RKO (cell line): ENCODE measurements at places on chromosomes 13 and 19.

GRCh38 chr13:90197722-90198121 is 1149.8 kb upstream of the MIR17HG start:
- DNase-seq, result no peak

GRCh38 chr13:33261387-33262061 is 24.0 kb downstream of the STARD13 start:
- no peak for DNase-seq

- peak; percentile 80 for DNase-seq
Measured at GRCh38 chr13:23621316-23621645, 51.1 kb downstream of the TNFRSF19 start.

DNA sequence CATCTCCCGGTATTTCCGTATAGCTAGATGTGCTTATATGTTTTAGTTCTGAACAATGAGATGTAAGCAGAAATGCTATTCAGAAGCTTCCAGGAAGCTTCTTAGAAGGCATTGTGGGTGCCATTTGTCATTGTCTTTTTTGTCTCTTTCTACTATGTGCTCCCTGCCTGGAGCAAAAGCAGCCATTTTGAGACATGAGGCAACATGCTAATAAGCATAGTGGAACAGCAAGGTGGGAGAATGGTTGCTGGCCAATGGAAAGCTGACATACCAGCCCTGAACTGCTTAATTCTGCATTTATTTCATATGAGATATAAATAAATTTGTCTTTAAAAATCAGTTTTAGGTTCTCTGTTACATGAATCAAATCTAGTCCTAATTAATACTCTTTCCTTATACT is 299.7 kb downstream of the LMO7 start:
- DNase-seq, result no peak

- DNase-seq, result peak; percentile 75
Measured at GRCh38 chr19:18340190-18340989, at the start of gene PGPEP1. Gene PGPEP1, plus strand, starts transcription at chr19:18340598. Its CDS starts 84 bp downstream, at chr19:18340682.

DNA sequence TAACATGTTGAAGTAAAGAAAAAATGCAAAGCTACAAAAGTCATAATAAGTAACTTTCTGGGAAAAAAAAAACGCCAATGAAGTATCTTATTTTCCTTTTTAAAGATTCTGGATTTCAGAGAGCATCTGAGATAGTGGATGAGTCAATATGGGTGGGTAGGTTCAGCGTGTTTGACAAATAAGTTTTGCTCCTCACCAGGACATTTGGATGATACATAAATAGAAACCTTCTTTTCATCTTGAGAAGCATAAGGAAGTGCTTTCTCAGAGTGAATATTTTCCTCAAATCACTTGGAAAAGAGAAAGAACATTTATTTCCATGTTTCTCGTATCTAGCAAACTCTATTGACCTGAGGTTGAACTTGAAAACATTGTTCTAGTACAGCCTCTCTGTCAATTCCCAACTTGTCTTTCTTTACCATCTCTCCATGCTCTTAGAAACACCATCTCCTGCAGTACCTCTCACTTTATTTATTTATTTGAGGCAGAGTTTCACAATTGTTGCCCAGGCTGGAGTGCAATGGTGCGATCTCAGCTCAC is 463.2 kb downstream of the KLF5 start:
- no peak for DNase-seq

- no peak for DNase-seq
Measured at GRCh38 chr19:48634036-48634342, 3.2 kb downstream of the DBP start.

DNA sequence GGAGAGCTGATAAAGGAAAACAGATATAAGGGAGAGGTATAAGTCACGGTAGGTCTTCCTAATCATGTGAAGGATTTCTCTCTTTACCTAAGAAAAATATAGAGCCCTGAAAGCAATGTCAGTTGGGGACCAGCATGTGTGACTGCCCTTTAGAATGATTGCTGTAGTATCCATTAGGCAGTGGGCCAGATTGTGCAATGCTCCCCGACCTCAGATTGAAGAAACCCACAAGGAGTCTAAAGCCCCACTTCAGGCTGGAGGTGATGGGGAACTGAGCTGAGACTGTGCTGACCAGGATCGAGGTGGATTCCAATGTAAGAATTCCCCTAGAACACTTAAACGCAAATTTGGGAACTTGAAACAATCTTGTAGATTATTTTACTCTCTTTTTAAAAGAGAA is 614.4 kb downstream of the LIG4 start:
- no peak for DNase-seq

DNA sequence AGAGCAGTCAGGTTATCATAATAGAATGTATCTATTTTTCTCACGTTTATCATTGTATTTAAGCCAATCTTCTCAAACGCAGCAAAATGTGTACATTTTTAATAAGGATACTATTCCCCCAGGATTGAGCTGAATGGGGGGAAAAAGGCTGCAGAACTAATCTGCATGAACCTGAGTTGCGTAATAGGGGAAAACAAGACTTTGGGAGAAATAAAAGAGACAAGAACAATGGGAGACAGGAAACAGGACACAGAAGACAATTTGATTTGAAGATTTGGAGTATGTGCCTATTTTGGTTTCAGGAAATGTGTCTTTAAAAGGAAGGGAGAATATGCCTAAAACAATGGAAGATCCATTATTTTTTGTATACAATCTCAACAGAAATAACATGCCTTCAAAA is 844.5 kb downstream of the DIAPH3 start:
- DNase-seq, result no peak

- DNase-seq, result no peak
Measured at GRCh38 chr19:6250024-6250615, 29.7 kb downstream of the MLLT1 start.

- no peak for DNase-seq
Measured at GRCh38 chr13:77038907-77039480, 12.0 kb upstream of the FBXL3 start.

DNA sequence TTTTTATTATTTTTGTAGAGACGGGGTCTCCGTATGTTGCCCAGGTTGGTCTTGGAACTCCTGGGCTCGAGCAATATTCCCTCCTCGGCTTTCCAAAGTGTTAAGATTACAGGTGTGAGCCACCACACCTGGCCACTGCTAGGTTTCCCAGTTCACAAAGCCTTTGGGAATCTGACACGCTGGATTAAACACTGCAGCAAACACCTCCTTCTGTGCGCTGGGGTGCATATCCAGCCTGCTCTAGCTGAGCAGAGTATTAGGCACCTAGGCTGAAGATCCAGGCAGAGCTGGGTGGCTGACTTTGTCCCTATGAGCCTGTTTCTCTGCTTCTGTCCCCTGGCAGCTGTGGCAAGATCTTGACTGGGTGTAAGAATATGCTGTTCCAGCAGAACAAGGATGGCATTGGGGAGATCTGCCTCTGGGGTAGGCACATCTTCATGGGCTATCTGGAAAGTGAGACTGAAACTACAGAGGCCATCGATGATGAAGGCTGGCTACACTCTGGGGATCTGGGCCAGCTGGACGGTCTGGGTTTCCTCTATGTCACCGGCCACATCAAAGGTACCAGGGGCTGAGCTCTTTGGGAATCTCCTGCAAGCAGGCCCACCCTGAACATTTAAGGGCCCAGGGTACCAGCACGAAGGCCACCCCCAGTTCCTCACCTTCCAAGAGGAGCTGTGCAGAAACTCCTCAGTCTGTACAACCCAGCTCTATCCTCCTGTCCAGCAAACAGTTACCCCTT is 49.8 kb downstream of the ACSBG2 start:
- no peak for DNase-seq

GRCh38 chr13:31485183-31485582 is 254.1 kb upstream of the RXFP2 start:
- DNase-seq, result no peak

GRCh38 chr13:58991826-58992477 is 1171.8 kb downstream of the DIAPH3 start:
- no peak for DNase-seq

DNA sequence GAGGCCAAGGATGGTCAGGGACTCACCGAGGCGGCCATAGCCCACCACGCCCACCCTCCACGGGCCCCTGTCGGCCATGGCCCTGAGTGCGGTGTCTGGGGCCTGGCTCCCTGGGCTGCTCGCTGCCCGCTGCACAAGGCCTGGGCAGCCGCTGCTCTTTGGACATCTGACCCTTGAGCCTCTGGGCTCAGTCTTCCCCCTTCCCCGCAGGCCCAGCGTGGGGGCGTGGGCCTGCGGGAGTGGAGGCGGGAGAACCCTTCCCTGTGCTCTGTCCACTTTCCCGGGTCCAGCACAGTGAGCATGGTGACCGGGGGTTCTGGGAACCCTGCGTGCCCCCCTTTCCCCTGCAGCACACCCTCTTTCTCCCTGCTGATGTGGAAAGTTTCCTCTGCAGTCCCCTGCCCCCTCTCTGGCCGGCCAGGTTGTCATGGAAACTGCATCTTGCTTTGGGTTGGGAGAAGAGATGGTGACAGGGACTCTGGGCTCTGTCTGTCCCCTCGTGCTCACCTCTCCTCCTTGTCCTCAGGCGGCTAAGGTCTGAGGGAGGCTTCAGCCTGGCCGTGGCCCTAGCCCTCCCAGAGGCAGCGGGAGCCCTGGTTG is at the start of gene ASPDH:
ASPDH (minus strand) TSS at position 168 of the 600 bp plus-strand sequence; CDS start at position 78, 90 bp downstream.
- no peak for DNase-seq

GRCh38 chr13:32316028-32316339 is 676 bp downstream of the BRCA2 start:
- no peak for DNase-seq
